Stimulated activated CD8-positive, alpha-beta memory T cell treated with anti-CD3 and anti-CD28 coated beads, Interleukin-15, amount 100 ng/mL, for 4 hours (primary cell): ENCODE measurements at places on chromosomes 7 and 10.

DNA sequence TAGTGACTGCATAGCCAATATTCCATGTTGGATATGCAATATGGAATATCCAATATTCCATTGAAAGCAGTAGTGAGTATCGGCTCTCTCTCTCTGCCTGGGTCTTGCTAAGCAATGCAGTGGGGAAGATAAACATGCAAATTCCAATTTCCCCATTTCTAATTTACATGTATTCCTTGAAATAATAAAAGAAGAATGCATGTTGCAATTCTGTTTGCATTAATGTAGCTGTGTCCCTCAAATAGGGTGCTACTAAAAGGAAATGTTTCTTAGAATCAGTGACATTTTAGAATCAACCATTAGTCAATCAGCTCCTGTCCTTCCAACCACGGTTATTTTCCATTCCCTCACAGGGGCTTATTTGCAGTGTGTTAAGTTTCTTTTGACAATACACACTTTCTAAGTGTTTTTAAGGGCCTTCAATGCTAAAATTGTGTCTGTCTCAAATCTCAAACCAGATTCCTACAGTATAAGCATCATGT, 46.7 kb downstream of the AFAP1L2 start:
- no peak for DNase-seq

DNA sequence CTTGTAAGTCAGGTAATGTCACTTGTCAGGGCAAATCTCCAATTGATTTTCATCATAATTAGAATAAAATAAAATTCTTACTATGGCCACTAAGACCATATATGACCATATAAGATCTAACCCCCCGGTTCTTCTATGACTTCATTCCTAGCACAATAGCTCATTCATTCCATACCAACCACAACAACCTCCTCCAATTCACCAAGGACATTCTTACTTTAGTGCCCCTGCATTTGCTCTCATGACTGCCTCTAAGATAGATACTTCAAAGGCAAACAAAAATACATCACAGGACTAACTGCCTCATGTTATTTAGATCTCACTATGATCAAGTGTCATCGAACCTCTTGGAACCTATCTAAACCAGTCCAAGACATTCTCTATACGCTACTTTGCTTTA, 90.8 kb downstream of the SNX13 start:
- DNase-seq, result no peak

DNA sequence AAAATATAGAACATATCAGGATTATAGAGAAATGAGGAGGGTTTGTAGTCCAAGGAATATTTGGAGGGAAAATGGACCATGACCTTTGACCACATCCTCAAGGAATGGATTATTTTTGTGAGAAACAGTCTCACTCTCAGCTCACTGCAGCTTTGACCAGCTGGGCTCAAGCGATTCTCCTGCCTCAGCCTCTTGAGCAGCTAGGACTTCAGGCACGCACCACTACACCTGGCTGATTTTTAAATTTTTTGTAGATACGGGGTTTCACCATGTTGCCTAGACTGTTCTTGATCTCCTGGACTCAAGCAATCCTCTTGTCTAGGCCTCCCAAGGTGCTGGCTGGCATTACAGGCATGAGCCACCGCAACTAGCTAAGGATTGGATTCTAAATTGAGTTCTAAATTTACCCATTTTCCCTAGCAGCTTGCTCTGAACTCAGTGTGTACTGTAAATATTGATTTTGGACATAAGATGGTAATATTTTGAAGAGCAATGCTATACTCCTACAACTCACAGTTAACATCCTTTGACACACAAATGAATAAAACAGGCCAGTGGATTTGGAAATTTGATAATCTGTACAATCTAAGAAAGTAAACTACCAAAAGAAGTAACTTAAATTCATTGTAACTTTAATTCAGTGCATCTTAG, 73.8 kb downstream of the TET1 start:
- no peak for DNase-seq

- DNase-seq, result peak; percentile 27
Observed at GRCh38 chr7:35985126-35985754, 167.8 kb upstream of the EEPD1 start.

- DNase-seq, result no peak
Observed at GRCh38 chr7:151742713-151743480, 134.0 kb downstream of the PRKAG2 start.

DNA sequence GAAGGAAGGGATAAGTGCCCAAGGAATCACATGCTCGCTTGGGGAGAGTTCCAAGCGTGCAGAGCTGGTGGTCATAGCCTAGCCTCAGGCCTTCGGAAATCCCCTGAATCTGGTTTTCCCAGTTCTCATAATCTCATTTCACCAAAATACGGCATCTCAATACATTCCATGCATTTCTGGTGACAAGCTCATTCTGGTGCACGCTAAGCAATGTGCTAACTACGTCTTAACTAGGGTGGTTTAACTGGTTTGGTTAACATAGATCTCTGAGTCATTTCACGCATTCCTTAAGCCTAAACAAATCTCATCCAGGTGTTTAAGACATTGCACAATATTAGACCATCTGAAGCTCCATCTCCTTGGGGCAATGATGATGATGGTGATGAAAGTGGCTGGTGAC, 72.9 kb upstream of the STEAP1B start:
- no peak for DNase-seq

- DNase-seq, result no peak
Observed at GRCh38 chr7:102451371-102452054, 13.2 kb downstream of the ALKBH4 start.

- no peak for DNase-seq
Observed at GRCh38 chr10:108735380-108735779, 1187.9 kb downstream of the XPNPEP1 start.

GRCh38 chr10:64080071-64080470, 558.9 kb downstream of the REEP3 start:
- DNase-seq, result no peak

- no peak for DNase-seq
Observed at GRCh38 chr7:4556868-4557793, 125.0 kb upstream of the FOXK1 start.

- DNase-seq, result peak; percentile 64
Observed at GRCh38 chr7:44847509-44847919, 373 bp downstream of the H2AZ2 start.

- DNase-seq, result no peak
Observed at GRCh38 chr10:127069436-127069835, 127.0 kb downstream of the INSYN2A start.

DNA sequence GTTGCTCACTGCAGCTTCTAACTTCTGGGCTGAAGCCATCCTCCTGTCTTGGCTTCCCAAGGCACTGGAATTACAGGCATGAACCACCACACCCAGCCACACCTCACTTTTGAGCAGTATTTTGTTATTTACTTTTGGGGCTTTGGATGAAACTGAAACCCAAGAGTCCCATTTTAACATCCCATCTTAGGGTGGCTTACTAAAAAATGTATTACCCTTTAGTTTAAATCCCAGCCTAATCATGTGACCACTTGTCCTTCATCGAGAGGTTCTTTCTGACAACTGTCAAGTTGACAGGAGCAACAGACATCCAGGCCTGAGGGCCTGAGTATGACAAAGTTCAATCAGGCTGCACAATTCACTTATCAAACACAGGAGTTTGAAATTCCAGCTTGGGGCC, 33.6 kb downstream of the C10orf67 start:
- DNase-seq, result no peak

DNA sequence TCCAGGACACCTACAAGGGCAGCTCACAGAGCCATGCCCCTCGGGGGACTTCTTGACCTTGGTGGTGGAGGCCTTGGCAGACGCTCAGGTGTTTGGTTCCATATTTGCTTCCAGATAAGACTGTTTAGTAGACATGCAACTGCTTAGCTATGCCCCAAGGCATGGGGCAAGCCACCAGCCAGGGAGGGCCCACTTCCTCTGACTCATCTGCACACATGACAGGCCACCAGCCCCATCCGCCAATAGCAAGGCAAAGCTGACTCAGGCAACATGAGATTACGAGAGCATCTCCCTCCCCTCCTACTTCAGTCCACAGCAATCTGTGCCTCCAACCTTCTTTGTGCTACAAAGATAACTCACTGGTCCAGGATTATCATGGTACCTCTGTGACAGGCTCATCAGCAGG, 54.9 kb downstream of the KCNMA1 start:
- DNase-seq, result no peak

GRCh38 chr7:2589341-2589740, 30.6 kb downstream of the IQCE start:
- DNase-seq, result no peak

DNA sequence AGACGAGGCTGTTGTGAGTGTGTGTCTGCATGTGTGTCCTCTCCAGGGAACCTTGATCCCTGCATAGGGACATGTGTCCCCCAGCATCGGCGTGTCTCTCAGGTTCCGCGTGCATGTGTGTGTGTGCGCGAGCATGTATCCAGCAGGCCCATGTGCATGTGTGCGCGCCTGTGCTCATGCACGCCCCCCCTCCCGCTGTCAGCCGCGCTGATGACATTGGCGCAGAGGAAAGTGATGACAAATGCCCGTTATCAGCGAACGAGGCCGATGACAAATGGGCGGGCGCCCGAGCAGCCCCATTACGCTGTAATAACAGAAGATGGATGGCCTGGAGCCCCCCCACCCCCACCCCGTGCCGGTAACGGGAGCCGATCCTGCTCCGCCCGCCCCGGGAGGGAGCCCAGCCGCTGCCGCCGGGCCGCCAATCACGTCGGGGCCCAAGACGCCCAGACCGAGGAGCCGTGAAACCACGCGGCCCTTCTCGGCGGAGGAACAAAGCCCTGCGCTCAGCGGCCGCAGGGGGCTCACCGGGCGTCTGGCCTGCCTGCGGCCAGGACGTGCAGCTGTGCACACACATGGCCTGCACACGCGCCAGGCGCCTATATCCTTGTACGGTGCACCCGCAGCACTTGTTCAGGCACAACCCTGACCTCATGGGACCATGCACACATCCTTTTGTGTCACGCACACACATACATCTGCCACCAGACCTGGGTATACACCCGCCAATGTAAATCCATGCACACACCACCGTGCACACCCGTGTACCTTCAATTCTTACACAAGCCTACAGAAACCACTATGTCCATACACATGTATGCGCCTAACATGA, 21.5 kb downstream of the POLL start:
- no peak for DNase-seq

DNA sequence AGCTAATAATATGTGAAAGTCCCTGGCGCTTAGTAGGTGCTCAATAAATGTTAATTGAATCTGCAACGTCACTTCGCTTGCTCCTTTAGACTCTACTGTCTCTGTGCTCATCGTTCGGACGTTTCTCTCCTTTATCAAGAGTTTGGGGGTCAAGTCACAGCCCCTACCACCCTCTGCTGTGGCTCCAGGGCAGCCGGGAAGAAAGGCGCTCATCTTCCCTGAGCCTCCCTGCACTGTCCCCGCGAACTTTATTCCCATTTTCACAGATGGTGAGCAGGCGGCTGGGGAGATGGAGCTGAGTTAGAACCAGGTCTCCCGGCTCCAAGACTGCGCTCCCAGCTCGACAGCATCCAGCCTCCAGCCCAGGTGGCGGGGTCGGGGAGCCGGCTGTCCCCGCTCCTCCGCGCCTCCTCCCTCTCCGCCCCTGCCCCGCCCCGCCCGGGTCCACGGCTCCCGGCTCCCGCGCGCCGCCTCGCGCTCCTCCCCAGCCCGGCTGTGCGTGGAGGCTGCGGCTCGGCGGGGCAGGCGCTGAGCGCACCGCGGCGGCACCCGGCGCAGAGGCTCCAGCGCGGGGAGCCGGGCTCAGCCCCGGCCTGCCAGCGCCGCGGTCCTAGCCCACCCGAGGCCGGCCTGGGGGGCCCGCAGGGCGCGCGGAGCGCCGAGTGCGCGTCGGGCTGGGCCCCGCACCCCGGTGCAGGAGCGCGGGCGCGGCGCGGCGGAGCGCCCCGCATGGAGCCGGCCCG, at the start of gene CLEC2L:
Gene CLEC2L, plus strand, starts transcription at position 487 of the 743 bp plus-strand sequence. Its CDS starts 243 bp downstream, at position 730.
- DNase-seq, result no peak

DNA sequence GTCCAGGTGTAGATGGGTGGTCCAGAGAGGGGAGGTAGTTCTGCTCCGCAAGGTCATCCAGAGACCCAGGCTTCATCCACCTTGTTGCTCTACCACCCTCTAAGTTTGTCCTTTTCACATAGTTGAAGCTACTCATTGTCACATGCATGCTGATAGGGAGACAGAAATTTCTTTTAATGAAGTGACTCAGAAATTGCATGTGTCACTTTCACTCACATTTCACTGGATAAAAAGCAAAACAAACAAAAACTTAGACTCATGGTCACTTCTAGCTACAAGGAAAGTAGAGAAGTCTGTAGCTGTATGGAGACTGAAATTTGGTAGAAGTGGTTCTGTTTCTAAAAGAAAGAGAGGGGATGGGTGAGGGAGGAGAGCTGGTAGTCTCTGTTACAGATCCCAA, 161.9 kb downstream of the SORCS3 start:
- DNase-seq, result no peak

GRCh38 chr7:111955616-111956015, 250.6 kb downstream of the DOCK4 start:
- no peak for DNase-seq

GRCh38 chr10:76743169-76743568, 894.4 kb downstream of the KCNMA1 start:
- DNase-seq, result no peak

GRCh38 chr7:92765725-92766124, 70.6 kb downstream of the CDK6 start:
- DNase-seq, result no peak

GRCh38 chr10:131567279-131568162, 256.0 kb upstream of the TCERG1L start:
- DNase-seq, result no peak

DNA sequence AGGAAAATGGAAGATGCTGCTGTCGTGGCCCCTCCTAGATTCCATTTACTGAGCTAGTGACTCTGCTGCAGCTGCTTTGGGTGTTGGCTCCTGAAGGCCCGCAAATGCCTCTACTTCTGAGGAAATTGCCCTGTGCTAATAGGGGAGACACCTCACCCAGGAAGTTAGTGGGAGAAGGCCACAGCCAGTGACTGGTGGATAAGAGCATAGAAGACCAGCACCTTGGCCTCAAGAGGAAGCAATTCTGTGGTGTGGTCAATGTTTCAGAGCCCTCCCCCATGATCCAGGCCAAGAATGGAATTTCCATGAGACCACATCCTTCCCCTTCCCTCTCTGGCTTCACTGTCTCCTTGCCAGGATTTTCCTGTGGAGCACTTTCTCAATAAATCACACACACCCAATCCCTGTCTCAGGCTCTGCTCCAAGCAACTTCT, 25.0 kb upstream of the FZD1 start:
- no peak for DNase-seq

GRCh38 chr7:1970895-1971294, 261.9 kb downstream of the MAD1L1 start:
- no peak for DNase-seq

DNA sequence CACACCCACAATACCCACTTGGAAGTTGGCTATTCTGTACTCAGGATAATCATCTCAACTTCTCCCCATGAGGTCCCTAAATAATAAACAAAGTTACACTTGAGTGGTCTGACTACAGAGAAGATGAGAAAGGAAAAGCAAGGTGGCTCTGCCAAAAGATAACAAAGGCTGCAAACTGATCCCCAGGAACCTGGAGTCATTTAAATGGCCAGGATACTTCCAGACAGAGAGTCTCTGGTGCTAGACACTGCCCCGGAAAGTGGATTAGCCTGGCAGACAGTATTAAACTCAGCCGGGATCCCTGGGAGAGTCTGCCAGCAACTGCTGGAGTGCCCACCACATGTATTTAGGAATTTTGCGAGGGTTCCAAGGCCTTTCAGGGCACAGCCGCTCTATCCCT, 93.7 kb downstream of the DGKI start:
- DNase-seq, result no peak
